Activated CD4-positive, alpha-beta T cell treated with anti-CD3 and anti-CD28 coated beads, Interleukin-10, Interleukin-2, amounts not matched to agents 100 ng/mL and 50 ng/mL, durations not matched to agents 16 hours and 8 hours (primary cell): ENCODE measurements at places on chromosomes 16 and 17.

DNA sequence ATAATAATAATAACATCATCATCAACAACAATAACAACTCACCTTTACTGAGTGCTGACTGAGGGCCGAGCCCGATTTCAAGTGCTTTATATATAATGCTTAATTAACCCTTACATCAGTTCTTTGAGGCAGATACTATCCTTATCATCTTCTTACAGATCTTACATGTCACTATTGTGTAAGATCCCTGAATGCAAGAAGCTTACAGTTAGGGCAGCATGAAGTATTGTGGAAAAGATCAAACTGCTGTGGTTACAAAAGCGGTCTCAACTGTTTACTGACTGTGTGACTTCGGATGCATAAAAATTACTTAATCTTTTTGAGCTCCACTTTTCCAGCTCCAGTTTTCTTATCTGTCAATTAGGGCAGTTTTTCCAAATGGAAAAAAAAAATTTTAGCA is 3.3 kb downstream of the VAT1 start:
- no peak for DNase-seq

GRCh38 chr17:57762452-57763395 is 17.6 kb upstream of the CCDC182 start:
- DNase-seq, result no peak

DNA sequence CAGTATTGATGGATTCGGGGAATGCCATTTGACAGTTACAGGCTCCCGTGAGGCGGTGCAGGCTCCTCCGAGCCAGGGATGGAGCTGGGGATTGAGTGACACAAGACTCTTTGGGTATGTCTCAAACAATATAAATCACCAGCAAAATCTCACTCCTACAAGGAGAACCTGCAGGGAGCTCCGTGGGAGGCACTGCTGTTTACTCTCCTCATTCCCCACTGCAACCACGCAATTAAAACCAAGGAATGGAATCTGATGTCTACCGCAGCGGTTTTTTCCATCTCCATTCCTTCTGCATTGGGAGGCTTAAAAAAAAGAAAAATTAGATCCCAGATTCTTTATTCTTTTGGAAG is 157.9 kb downstream of the WWOX start:
- DNase-seq, result no peak

GRCh38 chr16:75415169-75415905 is 18.0 kb downstream of the CFDP1 start:
- no peak for DNase-seq

DNA sequence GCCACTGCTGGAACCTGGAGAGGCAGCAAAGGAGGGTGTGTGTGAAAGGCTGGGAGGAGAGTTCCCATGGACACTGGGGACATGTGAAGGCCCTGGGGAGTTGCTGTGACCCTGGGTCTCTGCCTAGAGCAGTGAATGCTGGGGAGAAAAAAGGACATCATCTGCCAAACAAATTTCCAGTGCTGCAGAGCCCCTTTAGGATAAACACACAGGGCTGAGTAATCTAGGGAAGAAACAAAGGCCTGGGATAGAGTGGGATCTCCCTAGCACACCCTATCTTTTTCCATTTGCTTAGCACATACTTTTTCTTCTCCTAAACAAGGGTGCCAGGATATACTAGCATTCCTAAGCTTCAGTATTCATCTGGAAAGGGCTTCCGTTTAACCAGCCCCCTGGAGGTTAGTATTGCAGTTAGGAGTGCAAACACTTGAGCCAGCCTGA is 3.3 kb upstream of the HIGD1B start:
- DNase-seq, result no peak

DNA sequence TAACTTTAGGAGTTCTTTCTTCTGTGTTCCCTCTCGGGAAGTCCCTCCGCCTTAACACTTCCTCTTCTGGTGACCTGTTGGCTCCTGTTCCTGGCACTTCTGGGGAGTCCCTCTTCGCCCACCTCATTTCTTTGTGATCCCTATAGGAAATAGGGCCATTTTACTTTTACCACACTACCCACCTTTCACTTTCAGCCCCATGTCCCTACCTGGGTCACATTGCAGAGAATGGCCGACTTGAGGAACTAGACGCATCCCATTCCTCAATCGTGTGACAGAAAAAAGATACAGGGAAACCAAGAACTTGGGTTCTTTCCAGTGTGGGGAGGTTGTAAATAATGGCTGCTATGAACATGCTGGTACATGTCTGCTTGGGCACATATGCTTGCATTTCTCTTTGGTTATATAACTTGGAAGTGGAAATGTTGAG is 6.6 kb downstream of the IL21R start:
- peak; percentile 27 for DNase-seq

DNA sequence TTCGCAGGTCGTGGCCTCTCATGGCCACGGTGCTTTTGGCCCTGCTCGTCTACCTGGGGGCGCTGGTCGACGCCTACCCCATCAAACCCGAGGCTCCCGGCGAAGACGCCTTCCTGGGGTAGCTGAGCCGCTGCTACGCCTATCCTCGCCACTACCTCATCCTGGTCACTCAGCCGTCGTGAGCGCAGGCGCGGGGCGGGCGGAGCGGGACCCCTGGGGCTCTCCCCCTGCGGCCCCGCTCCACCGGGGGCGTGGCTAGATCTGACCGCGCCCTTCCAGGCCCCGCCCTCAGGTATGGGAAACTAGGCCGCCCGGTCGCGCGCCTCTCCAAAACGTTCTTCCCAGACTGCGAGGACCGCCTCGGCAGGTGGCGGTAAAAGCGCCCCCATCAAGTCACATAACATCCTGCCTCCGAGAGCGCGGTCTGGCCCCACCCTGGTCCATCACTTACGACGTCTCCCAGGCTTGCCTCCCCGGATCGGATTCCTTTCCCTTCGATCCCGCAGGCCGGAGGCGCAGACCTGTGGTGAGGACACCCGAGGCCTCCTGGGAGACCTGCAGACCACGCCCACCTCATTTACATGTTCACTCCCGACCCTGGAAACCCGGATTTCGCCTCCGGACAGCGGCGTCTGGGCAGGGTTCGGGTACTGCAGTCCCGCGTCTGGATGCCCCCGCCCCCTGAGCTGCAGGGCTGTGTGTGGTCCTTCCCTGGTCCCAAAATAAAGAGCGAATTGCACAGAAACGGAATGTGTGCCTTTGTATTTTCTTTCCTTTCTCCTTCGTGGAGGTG is 91.5 kb upstream of the TMEM97 start:
- DNase-seq, result peak; percentile 16

- DNase-seq, result peak; percentile 80
Observed at GRCh38 chr17:72421128-72422092, 300.6 kb downstream of the SOX9 start.

DNA sequence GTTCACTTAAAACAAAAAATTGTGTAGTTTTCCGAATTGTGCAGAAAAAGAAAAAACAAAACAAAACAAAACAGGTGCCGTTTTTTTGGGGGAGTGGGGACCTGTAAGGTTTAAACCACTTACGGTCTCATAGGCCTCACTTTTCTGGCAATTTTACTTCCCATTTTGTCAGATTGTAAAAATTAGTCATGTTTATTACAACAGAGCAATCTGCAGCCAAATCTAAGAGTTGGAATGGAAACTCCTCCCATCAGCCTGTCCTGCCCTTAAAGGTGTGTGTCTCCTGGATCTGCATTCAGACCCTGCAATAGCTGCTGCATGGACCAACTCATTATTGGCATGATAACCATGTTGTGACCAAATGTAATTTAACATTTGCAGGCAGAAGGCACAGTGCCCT is 8.2 kb upstream of the SALL1 start:
- no peak for DNase-seq

- DNase-seq, result peak; percentile 76
Observed at GRCh38 chr16:88454523-88454947, 1.5 kb downstream of the ZFPM1 start.

- no peak for DNase-seq
Observed at GRCh38 chr16:89143911-89144675, 27.5 kb upstream of the CDH15 start.

- DNase-seq, result no peak
Observed at GRCh38 chr17:882827-883585, 96.6 kb downstream of the NXN start.

- DNase-seq, result no peak
Observed at GRCh38 chr16:2205967-2206313, 686 bp downstream of the MLST8 start.

GRCh38 chr17:67821871-67822367 is 3.4 kb upstream of the BPTF start:
- DNase-seq, result no peak

GRCh38 chr17:62780951-62781350 is 27.2 kb downstream of the MARCHF10 start:
- no peak for DNase-seq
